CD4-positive, alpha-beta T cell treated with Interleukin-15 for 1 hour (primary cell): ENCODE measurements at places on chromosomes 13 and 19.

DNA sequence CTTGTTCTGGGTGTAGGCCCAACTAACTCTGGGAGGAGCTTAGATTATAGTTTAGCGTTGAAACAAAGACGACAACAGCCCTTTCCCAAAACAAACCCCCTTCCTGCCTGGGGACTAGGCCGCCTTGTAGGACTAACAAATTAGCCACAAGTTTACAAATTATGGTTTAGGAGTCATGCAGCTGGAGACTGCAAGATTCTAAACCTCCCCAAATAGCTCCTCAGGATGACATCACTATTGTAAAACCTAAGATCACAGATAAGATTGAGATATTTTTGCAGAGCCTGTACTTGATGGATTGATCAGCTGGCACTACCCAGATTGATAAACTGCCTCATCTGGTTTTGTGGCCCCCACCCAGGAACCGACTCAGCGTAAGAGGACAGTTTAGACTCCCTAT is 2.3 kb upstream of the SLC25A15 start:
- DNase-seq, result no peak

GRCh38 chr13:44299152-44299943 is 74.3 kb upstream of the SERP2 start:
- DNase-seq, result no peak

- DNase-seq, result no peak
Observed at GRCh38 chr13:95185311-95185710, 115.9 kb downstream of the ABCC4 start.

GRCh38 chr19:4534836-4535658 is at the start of gene PLIN5:
Gene PLIN5 (minus strand): TSS chr19:4535224. CDS start chr19:4534074, 1,150 bp downstream.
- DNase-seq, result peak; percentile 63

GRCh38 chr13:30802501-30802900 is 67.2 kb downstream of the ALOX5AP start:
- DNase-seq, result no peak

- no peak for DNase-seq
Observed at GRCh38 chr13:31588316-31588715, 151.0 kb upstream of the RXFP2 start.

GRCh38 chr19:1468821-1469254 is 10.2 kb downstream of the C19orf25 start:
- no peak for DNase-seq

DNA sequence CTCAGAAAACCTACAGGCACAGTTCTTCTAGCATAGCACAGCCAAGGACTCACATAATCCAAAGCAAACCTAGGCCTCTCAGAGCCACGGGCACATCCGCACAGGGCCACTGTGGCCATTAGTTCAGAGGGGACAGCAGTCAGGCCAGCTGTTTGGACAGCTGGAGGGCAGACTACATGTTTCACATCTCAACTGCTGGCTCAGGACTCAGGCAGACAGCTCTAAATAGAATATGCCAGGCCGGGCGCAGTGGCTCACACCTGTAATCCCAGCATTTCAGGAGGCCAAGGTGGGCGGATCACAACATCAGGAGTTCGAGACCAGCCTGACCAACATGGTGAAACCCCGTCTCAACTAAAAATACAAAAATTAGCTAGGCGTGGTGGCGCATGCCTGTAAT is 26.8 kb downstream of the SAFB2 start:
- DNase-seq, result no peak

GRCh38 chr13:77184455-77184854 is 142.4 kb downstream of the MYCBP2 start:
- DNase-seq, result no peak

DNA sequence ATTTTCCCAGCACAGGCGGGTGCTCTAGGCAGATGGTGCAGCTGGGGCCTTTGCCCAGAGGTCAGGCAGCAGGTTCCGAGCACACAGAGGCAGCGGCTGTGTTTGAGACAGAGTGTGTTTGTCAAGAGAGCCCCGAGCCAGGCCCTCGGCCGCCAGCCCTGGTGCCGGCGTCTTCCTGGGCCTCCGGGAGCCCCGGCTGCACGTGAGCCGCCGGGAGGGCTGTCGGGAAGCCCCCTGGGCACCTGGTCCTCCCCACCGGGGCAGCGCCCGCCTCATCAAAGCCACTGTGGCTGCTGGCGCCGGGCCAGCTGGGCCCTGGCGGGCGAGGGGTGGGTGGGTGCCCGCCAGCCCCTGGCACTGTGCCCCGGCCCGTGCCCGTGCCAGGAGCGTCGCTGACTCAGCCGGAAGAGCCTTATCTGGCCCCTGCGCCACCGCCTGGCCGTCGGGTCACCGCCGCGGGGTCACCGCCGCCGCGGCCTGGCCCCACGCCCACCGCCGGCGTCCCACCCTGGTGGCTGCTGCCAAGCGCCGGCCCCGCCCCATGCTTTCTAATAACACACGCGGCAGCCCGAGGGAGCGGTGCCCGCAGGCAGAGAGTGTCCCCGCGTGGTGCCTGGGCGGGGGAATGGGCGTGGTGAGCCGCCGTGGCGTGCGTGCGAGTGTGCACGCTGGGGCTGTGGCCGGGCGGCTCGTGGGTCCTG is 14.9 kb downstream of the ARID3A start:
- peak; percentile 82 for DNase-seq
